ENCODE measurements at places on chromosomes 3 and 15. TPM values are rescaled to one million over a fixed set of nuclear protein-coding genes. Genes with fewer than 3 reads are reported as not detected.
A peak's percentile ranks its signal among the peaks of the same experiment; 100 is the strongest.

DNA sequence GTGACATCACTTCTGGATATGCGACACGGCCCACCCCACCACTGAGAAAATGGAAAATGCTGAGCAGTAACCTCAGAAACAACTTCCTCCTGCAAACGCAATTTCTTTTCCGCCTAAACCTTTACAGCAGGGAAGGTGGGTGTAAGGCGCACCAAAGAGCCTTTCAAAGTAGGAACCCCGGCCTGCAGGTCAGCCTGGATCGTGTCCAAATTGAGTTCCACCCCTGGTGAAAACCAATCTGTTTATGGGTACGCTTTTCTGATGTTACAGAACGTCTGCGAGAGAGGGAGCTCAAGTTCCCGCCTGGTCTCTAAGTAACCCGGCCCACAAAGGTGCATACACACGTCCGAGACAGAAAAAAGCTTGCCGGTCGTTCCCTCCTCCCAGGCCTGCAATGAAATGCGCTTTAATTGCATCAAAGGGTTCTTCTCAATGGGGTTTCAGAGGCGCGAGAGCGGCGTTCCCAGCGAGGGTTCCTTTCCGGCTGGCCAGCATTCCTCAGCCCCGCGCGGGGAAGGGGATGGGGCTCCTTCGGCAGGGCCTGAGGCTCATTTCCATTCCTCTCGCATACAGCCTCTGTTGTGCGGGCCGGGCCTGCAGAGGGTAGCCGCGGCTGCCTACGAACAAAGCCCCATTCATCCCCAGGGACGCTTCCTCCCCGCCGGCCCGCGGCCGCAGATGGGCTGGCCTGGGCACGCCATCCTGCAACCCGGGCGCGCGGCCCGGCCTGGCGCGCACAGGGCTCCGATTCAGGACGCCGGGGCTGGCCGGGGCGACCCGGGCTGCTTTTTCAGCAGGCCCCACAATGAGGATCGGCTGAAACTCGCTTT lies 138.1 kb downstream of the TMCO5A start:
- DNase-seq = peak; percentile 71

GRCh38 chr3:144636833-144637232 lies 665.2 kb downstream of the DIPK2A start:
- DNase-seq = no peak

DNA sequence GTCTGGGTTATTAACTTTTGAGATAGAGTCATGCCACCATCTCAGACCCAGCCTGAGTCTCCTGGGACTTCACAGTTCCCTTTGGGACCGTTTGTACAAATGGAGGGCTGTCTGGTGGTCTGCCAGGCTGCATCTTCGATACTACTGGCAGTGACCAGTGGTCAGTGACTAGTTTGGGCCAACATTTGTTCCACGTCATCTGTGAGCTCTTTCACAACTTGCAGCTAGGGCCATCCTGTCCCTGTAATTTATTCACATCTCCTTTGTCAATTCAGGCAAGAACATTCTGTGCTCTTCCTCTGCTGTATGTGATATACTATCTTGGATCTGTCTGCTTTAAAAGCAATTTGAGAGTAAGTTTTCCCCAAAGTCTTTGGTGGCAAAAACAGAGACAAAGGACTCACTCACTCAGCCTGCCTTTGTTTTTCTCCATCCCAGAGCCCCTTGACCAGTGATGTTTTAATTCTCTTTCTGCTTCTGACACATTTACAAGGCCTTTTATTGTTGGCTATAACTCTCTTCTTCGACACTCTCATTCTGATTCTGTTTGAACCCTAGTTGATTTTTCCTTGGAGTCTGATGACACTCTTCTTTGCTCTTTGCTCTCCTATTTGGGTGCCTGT lies 353.4 kb downstream of the EPHB1 start:
- DNase-seq = no peak

DNA sequence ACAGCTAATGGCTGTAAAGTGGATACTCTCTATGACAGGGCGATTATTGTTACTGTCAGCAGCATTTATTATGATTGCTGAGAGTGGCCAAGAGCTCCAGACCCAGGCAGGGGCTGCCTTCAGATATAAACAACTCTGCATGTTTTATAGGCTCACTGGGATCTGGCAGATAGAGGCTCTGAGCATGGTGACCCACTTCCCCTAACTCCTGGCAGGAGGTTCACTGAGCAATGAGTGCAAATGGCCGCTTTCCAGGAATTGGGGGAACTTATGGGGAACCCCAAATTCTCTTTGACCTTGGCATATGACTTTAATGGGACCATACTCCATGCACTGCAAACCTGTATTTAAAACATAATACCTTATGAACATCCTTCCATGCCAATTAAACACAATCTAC lies 59.0 kb downstream of the SCN5A start:
- no peak for DNase-seq

DNA sequence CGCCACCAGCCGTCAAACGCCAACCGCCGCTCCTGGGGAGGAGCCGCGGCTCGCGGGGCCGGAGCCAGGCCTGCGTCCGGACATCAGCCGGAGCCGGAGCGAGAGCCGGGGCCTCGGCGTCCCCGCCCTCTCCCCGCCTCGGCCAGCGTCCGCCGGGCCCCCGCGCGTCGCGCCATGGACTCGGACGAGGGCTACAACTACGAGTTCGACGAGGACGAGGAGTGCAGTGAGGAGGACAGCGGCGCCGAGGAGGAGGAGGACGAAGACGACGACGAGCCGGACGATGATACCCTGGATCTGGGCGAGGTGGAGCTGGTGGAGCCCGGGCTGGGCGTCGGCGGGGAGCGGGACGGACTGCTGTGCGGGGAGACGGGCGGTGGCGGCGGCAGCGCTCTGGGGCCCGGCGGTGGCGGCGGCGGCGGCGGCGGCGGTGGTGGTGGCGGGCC lies 359 bp downstream of the ARIH1 start:
- no peak for DNase-seq

DNA sequence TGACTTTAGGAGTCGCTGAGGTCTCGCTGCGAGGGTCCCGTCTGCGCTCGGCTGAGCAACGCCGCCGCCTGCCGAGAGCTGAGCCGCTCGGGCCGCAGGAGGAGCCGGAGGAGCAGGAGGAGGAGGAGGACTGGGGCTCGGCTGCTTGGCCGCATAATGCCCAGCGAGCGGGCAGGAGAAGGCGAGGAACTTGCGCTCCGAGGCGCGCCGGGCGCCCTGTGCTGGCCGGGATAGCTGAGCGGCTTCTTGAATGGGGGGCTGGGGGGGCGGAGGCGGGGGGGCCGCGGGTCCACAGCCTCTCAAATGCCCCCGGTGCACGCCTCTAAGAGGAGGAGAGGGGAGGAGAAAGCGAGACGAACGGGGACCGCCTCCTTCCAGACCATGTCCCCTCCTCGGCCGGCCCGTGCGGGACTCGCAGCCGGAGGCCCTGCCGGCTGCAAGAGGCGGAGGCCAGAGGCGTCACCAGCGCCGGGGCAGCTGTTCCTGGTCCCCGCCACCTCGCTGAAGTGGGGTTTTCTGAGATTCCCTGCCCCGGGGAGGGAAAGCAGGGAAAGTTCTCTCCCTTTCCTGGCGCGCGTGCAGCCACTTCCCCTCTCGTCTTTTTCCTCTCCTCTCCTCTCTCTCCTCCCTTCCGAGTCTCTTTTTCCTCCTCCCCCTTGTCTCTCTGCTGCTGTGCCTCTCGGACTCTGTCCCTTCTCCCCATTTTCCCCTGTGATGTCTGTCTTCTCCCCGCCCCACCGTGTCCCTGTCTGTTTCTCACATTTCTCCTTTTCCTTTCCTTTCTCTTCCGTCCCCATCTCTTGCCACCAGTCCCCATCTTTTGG lies at the start of gene ADAMTS9:
TSS of gene ADAMTS9 (minus strand) at position 220 of the 824 bp plus-strand sequence. CDS start 343 bp downstream, outside the sequence.
- peak; percentile 33 for DNase-seq

DNA sequence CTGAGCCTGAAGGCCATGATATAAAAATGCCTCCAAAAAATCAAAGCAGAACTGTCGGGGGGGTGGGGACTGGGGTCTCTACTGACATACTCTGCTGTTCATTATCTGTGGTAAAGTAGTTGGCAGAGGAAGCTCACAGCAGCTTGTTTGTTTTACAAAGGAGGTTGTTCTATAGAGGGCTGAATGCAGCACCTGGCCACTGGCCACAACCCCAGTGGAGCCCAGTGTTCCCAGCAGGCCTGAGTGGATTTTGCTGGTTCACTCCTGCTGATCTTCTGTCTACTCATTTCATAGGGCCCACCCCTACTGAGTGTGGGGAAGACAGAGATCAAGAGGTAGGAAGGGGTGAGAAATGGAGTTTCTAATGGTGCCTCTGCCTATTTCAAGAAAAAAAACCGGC lies 125.5 kb downstream of the DIPK2A start:
- no peak for DNase-seq

DNA sequence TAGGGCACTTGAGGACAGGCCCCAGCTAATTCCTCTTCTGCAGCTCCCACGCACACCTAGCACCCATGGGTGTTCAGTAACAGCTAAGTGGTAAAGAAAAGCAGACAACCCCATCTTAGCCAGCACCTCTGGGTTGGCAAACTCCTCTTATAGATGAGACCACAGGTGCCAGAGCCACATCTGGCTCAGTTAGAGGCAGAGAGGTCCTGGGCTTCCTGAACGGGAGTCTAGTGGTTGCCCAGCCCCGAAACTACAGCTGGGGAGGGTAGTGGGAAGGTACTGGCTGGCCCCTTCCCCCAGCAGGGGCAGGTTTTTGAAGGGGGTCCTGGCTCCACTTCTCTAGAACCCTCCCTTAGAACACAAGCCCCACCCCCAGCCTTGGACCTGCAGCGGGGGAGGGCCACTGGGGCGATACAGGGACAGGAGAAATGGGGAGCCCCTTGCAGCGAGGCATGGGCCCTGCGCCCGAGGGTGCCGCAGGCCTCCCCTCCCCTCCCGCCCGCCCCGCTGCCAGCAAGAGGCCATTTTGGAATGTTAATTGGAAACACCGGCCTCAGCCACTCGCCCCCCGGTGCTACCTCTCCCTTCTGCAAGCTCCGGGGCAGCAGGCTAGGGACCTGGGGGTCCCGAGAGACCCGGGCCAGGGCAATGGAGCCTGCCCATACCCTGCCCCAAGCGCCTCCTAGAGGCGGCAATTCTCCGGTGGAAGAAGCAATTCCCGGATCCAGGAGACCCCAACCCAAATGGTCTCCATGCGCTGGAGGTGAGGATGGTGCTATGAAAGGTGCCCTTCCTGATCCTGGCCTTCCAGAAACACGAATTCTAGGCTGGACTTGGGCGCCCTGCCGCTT lies 1.5 kb downstream of the DUSP7 start:
- no peak for DNase-seq

DNA sequence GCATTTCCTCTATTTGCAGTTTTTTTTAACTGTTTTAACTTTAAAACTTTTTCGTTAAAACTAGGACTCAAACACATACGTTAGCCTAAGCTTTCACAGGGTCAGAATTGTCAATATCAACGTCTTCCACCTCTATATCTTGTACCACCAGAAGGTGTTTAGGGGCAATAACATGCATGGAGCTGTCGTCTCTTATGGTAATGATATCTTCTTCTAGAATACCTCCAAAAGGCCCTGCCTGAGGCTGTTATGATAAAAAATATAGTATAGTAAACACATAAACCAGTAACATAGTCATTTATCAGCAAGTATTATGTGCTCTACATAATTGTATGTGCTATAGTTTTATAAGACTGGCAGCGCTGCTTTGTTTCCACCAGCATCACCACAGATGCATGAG lies 76.3 kb upstream of the MLF1 start:
- no peak for DNase-seq

GRCh38 chr15:77863491-77864105 lies 213.9 kb downstream of the TBC1D2B start:
- no peak for DNase-seq

DNA sequence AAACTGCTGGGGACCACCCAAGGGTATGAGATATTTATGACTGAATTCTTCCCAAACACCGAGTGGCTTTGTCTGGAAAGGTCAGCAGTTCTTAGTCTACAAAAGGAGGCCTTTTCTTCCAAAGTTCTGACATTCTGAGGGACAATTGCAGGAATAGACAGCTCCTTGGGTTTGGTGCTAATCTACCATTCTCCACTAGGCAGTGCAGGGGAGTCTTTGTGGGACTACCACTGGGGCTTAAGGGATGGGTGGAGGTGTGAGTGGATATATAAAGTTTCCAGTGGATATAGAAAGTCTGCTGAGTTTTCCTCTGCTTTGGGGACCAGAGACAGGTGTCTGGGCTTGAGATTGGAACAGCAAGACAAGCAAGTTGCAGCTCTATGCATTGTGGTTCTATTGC lies 62.7 kb downstream of the EXOG start:
- DNase-seq = no peak

- DNase-seq = peak; percentile 25
Measured at GRCh38 chr3:159260049-159260662, 458.3 kb downstream of the MFSD1 start.

DNA sequence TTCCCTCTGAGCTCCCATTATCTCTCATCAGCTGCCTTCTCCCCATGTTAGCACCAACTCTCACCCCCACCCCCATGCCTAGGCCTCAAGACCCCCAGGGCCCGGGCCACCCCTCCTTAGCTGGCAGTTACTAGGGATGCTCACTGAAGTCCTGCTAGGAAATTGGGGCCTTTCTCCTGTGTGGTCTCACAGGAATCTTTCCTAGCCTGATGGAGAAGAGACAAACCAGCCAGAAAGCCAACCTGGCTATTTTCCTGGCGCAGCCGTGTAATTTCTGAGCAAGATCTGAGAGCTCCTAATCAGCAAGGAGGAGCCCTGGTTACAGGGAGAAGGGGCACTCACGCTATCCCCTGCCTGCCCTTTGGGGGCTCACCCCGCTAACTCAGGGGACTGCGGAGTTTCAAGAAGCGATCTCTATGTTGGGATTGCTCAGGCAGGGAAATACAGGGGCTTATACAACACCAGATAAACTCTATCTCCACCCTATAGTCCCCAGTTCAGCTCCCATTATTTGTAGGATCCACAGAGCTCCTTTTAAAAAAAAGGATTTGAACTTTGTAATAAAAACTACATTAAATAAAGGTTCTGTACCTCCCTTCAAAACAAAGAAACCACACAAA lies 25.2 kb downstream of the NR2F2 start:
- DNase-seq = no peak

DNA sequence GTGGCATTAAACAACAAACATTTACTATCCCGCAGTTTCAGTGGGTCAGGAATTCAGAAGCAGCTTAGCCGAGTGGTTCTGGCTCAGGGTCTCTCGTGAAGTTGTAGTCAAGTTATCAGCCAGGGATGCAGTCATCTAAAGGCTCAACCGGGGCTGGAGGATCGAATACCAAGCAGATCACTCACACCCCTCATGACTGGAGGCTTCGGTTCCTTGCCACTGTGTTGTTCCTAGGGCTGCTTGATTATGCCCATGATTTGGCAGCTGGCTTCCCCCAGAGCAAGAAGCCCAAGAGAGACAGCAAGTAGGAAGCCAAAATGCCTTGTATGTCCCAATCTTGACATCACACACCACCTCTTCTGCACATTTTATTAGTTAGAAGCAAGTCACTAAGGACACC lies 33.9 kb upstream of the CDCP1 start:
- DNase-seq = peak; percentile 93

- DNase-seq = no peak
Measured at GRCh38 chr3:178397836-178398235, 138.4 kb upstream of the KCNMB2 start.

DNA sequence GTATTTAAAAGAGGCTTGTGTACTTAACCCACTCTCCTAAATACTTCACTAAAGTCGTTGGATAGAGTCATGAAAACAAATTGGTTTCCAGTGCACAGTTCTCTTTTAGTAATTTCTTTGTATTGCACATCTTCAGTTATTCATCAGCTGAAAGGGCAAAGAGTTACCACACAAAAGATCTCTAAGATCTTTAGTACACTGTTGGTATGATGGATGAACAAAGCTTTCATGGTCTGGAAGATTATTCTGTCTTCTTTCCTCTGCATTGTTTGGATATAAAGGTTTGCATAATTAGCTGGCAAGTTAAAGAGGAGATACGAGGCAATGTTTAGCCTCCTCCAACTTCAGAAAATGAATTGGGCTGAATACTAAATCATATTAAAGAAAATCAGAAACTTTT lies 40.5 kb downstream of the BCHE start:
- DNase-seq = no peak

GRCh38 chr3:139430493-139430892 lies 41.0 kb upstream of the COPB2 start:
- no peak for DNase-seq

BAHD1 gene
- total RNA-seq = 8.2 TPM
